Astrocyte of the spinal cord (primary cell): ENCODE measurements at places on chromosomes 1 and 21.

GRCh38 chr21:42654913-42655795 is 1.7 kb downstream of the PDE9A start:
- no peak for DNase-seq

- DNase-seq, result peak; percentile 19
Observed at GRCh38 chr1:187655104-187655503, 826.4 kb downstream of the PLA2G4A start.

DNA sequence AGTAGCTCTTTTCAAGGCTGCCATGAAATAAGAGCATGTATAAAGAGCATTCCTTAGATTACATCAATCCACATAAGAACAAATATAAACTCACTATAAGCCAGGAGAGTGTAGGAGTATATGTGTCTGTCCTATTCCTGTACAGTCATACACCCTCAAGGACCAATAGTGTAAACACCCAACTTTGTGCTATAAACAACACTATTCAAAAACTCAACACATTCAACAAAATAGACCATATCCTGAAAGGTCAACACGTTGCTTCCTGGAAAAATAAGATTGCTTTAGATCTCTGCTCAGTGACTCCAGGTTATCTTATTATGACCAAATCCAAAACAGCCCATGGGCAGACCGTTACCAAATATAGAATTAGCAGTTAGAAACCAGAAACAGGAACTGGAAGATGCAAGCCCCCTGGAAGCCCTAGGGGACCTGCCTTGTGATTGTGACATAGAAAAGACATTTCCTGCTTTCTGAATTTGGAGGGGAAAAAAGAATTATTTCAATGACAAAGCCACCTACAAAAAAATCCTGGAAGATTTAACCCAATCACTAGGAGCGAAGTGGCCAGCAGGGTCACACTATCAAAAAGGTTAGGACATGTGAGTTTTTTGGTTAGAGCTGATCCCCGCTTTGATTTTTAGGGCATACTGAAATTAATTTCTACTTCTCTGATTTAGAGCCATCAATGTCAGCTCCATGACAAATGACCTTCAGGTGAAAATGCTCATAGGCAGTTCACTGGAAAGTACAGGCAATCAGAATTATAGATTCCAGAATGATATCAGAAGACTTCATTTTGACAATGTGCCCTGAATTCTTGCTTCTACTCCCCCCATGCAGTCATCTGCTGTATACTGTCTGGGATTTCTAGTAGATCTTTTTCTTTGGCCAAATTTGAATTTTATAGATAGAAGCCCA is 59.9 kb downstream of the LRRC8C start:
- no peak for DNase-seq

GRCh38 chr1:6614019-6614928 is 743 bp downstream of the PHF13 start:
- DNase-seq, result no peak

GRCh38 chr1:172466795-172467407 is 23.0 kb upstream of the PIGC start:
- no peak for DNase-seq
